NCI-H2107 (cell line): ENCODE measurements at places on chromosomes 2 and 18.

- DNase-seq: no peak
These were observed 1.7 kb upstream of the SMARCAL1 start for GRCh38 chr2:216410550-216410949.

DNA sequence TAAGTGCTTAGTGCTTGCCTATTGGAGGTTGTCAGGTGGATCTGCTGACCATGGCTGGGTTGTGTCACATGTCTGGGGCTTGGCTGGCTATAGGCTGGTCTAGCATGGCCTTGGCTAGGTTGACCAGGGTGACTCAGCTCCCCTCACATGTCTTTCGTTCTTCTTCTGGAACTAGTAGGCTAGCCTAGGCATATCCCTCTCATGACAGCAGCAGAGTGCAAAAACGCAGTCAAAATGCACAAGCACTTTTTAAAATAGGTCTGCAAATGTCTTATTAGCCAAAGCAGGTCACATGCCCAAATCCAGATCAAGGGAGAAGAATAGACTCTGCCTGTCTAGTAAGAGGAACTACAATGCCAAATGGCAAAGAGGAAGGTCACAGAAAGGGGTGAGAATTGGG, 179.7 kb upstream of the ACVR2A start:
- DNase-seq: no peak

DNA sequence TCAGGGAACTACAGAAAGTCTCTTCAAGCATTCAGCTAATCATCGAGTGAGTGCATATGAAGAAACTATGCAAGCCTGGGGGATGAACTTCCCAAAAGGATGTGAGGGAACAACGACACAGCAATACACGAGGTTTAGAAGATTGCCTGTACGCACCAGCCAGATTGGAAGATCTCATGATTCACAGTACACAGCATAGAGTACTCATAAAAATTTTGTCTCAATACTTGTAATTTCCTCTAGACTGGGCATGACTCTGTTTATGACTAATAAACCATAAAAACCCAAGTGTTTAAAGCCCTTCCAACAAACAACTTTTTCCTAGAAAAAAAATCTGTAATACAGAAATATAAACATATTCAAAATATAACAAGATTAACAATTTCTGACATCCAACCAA, 279.7 kb downstream of the KCNJ3 start:
- no peak for DNase-seq

DNA sequence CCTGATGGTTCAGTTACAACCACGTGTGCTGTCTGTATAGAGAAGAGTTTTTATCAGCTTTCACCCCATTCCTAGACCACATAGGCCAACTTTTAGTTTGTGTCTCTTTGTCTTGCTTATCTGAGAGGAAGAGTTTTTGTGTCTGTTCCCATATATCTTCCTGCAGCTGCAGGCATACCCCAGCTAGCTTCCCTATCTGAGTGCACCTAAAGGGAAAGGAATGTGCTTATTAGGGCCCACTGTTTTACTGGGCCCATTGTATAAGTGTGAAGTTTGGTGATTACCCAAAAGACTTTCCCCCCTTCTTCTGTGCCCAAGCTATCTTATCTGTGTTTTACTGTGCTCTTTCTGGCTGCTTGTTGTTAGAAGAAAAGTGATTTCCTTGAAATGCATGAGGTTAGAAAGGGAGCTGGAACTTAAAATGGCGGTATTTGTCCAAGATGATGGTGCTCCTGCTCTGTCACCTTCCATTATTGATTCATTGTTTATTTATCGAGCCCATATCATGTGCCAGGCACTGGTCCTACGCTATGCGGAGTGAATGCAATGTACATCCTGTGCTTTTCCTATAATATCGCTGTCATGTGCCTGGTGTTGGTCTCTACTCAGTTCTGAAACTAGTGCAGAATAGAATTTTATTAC, 57.2 kb downstream of the NYAP2 start:
- DNase-seq: no peak

DNA sequence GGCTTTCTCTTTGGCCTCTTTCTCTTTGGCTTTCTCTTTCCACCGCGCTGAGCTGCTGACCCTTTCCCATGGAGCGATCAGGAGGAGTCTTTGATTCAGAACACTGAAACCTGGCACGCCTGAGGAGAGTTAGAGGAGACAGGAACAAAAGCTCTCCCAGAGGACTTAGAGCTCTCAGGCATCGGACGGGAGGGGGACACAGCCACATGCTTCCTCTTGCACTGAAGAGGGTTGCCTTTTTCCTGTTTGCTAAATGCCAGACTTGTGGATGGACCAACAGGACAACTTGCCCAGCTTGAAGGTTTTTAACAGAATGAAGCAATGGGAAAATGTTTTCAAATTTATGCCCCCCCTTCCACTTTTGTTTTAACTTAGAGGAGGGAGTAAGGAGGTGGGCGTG, 3.6 kb upstream of the PTPN18 start:
- no peak for DNase-seq

- DNase-seq: no peak
These were observed 120.4 kb upstream of the KLF7 start for GRCh38 chr2:207286106-207286505.

DNA sequence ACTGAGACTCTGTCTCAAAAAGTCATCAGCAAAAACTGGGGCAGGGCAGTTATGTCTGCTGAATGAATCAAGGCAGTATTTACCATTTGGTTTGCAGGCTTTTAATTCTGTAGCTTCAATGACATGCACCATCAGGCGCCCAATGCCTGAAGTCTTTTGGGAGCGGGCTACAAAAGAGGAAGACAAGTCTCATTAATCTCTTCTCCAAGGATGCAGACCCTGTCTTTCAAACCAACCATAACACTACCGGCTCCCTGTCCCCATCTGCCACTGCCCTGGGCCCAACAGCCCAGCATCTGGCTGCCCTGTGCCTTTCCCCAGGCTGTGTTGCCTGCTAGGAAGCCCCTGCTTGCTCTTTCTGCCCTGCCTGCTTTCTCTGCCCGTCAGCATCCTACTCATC, 30.3 kb downstream of the FAM228A start:
- no peak for DNase-seq

DNA sequence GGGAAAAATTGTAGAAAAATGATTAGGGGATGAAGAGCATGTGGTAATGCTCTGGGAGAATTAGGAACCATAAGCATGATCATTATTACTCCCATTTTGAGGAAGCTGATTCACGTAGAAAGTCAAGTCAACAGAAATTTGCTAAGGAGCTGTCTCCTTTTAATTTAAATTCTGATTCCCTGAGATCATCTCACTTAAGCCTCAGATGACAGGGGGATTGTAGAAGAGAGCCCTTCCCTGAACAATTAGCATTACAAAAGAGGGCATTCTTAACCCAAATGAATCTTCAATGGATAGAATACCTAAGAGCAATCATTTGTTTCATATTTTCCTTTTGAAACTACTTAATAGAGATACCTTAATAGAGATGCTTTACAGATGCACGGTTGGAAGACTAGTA, 267.9 kb downstream of the NYAP2 start:
- no peak for DNase-seq

GRCh38 chr2:119960821-119961220, 52.1 kb upstream of the EPB41L5 start:
- no peak for DNase-seq

GRCh38 chr18:35426786-35427185, 49.6 kb upstream of the ZNF396 start:
- DNase-seq: no peak

DNA sequence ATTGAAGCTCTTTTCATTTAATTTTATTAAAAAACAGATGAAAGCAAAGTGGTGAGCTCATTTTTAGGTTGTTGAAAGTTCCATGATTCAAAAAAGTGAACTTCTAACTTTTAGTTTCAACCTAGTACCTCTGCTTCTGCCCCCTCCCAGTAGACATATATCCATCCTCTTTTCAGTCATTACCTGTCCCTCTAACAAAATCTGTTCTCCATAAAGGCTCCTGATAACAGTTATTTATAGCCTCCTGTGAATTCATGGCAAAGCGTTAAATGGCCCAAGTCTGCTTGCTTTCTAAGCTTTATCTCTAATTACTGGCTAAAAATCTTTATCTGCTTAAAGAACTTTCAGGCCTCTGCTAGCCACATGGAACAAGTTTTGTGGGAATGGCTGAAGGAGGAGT, 148.1 kb downstream of the TTC27 start:
- DNase-seq: no peak

DNA sequence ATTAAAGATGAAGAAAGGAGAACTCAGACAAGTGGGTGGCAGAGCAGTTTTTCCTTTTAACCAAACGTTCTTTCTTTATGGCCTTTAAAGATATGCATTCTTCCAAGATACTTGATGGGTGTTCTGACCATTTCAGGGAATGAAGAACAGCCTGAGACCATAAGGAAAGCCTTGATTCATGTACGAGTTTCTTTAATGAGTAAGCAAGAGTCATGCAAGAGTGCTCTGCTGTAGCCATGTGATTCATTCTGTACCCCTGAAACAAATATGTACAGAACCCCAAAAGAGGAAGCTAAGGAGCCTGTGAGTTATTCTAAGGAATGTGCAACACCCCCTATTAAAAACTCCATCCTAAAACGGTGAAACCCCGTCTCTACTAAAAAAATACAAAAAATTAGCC, 372.8 kb downstream of the MTX2 start:
- no peak for DNase-seq
